ENCODE measurements at places on chromosomes 1 and 21.

DNA sequence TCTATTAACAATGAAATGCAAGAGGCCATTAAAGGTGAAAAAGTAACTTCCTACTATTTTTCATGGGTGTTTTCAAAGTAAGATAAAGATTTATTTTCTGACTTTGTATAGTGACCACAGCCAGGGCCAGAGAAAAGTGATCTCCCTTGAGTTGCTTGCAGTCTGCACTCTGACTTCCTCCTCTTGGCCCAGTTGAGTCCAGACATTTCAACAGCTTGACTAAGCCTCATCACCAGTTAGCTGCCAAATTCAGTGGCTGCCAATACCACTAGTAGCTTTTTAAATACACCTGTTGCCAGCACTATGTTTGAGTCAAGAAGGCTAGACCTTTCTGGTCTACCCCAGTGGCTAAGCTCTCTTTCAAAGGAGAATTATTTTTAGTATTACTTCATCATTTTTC is 3.7 kb upstream of the NEK7 start:
- DNase-seq, result no peak

DNA sequence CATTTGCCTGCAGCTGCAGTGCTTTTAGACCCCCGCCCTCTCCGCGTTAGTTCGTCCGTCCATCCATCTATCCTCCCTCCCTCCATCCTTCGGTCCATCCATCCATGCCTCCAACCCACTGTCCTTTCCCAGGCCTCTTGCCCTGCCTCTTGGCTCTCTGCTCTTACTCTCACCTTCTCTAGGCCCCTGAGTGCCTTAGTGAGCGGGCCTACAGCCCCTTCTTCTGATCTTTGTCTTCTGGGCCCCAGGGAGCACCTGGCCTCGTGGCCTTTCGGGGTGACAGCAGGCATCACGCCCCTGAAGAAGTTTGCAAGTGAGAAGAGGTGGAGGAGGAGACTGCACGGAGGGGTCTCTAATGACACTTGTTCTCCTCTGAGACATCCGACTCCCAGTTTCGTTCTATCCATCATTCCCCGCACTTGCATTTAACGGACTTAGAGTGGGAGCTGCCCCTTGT is 842 bp downstream of the ATXN7L2 start:
- peak; percentile 39 for DNase-seq

DNA sequence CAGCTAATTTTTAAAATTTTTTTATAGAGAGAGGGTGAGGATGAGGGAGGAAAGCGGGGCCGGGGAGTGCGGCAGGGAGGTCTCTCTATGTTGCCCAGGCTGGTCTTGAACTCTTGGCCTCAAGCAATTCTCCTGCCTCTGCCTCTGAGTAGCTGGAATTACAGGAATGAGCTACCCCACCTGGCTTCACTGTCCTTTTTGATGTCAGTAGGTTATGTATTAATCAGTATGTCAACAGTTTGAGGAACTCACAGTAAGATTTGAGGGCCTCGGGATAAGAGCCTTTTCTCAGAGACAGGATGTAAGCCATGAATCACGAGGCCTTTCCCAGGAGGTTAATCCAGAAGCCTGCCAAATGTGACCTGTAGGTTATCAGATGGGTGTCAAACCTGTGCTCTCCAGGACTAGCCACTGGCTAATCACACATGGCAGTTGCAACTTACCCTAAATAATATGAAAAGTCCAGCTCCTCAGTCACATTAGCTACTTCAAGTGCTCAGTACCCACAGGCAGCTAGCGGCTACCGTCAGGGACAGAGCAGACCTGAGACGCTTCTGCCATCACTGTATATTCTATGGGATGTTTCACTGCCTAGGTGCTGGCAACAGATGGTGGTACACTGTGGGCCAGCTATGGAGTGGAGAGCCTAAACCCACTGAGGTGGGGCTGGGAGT is 33.1 kb downstream of the TRIM67 start:
- no peak for DNase-seq

GRCh38 chr1:16302709-16303627 is 49.3 kb downstream of the FBXO42 start:
- DNase-seq, result no peak

DNA sequence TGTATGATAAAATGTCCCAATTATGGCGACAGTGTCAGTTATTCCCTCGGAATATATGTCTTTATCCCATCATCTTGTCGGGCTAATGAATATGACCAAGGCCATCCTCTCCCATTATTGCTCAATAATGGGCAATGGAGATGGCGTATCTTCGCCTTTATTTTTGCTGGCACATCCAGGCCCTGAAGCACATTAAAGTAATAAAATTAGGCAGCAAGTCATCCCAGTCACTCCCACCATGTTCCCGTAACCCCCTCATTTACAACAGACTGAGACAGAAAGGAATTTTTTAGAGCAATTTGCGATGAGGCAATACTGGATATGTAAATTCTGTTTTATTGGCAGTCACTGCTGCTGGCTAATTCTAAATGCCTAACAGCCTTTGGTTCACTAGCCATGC is 35.3 kb downstream of the CLIC6 start:
- no peak for DNase-seq

DNA sequence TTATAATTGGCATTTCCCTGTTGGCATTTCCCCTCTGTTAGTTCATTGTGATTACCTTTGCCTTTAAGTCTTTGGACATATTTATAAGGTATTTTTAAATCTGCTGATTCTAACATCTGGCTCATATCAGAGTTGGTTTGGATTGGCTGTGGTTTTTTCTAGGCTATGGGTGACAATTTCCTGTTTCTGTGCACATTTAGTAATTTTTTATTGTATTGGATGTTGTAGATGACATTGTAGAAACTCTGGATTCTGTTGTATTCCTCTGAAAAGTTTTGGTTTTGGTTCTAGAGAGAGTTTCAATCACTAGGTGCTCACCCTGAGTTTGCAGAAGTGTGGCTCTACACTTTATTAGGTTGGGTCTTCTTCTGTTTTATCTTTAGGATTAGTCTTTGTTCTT is 110.1 kb upstream of the ARHGEF16 start:
- DNase-seq, result no peak

Measured in urothelium cell line (cell line).